ENCODE measurements at places on chromosomes 12 and 14.

DNA sequence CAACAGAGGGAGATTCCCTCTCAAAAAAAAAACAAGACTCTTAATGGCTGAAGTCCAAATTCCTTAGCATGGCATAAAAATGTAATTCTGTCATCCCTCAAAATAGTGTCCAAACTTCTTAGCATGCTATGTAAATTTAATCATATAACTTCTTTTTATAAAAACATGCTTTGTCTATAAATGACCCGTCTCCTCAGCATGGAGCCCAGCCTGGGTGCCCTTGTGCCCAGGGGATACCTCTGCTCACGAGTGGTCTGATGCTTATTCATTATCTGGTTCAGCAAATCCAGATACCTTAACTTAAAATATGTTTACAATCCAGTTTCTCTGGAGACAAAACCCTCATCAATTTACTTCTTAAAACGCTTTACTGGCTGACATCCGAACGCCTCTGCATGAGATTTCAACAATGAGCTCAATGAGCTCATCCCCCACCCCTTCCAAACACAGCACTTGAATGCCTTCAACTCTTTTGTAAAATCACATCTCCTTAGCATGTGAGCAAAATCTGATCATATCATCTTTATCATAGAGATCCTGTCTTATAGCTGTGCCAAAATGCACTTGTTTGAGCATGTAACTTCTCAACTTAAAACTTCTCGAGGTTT lies 15.7 kb downstream of the RTL1 start:
- no peaks in the 10 kb centered on the region for H3K27me3 ChIP-seq
- no peaks in the 10 kb centered on the region for H3K4me1 ChIP-seq
- H3K27ac ChIP-seq: no peak overlapping the region
- H3K36me3 ChIP-seq: no peaks in the 10 kb centered on the region
- no peak for DNase-seq

DNA sequence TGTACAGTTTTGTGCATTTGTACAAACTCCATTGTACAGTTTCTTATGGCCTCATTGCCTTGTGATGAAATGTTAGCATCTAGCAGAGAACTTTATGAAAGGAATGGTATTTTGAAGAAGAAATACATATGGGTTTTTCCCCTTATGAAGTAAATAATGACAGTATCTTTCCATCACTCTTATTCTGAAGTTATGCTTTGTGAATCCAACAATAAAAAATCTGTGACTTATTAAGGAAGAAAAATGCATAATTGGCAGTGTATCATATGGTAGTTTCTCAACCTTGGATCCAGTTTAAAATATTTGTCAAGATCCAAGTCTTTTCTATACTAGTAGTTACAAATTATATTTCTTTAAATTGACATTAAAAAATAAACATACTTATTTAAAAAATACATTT lies 859.1 kb upstream of the FLRT2 start:
- H3K27ac ChIP-seq: no peak overlapping the region
- no peaks in the 10 kb centered on the region for H3K4me1 ChIP-seq
- H3K27me3 ChIP-seq: no peaks in the 10 kb centered on the region
- no peak for DNase-seq
- no peak overlapping the region for H3K4me3 ChIP-seq

GRCh38 chr14:61335671-61336275 lies 14.4 kb downstream of the PRKCH start:
- DNase-seq: no peak
- no peaks in the 10 kb centered on the region for H3K4me1 ChIP-seq
- no peak overlapping the region for H3K4me3 ChIP-seq
- no peaks in the 10 kb centered on the region for H3K36me3 ChIP-seq

DNA sequence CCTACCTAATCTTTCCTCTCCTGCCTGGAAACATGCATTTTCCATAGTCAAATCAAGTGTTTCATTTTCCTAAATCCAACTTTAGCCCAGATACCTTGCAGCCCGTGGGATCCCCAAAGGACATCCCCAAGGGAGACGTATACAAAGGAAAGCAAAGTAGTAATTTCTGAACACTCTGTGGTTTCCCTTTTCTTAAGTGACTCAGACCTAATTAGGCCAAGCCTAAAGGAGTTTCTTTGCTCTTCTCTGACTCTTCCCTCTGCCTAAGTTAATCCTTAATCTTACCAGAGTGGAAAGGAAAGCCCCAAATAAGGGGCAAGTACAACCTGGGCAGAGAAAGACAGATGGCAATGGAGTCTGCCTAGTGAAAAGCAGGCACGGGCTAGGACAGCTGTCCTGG lies 250.3 kb downstream of the SPTSSA start:
- DNase-seq: no peak

DNA sequence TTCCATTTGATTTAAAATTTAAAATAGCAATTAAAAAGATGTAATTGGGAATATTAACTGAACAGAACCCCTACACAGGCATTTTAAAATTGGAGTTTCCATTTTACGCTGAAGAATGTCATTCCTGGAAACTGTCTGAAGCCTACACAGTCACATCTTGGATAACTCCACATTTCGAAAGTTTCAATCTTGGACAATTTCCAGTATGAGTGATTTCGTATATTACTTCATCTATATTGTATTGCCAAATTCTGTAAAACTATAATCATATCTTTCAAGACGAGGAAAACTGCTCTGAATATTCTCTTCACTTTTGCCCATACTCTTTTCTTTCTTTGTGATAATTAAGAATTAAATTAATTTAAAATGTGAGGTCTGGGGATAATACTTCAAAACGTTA lies 194.2 kb upstream of the ABCD2 start:
- H3K4me1 ChIP-seq: peaks cover 3% of the 10 kb centered on the region
- no peak for DNase-seq
- H3K27ac ChIP-seq: no peak overlapping the region

- H3K27me3 ChIP-seq: peaks cover 42% of the 10 kb centered on the region
- H3K36me3 ChIP-seq: no peaks in the 10 kb centered on the region
- no peak for DNase-seq
- H3K27ac ChIP-seq: no peak overlapping the region
Observed at GRCh38 chr12:89862511-89863445, 154.1 kb upstream of the ATP2B1 start.

DNA sequence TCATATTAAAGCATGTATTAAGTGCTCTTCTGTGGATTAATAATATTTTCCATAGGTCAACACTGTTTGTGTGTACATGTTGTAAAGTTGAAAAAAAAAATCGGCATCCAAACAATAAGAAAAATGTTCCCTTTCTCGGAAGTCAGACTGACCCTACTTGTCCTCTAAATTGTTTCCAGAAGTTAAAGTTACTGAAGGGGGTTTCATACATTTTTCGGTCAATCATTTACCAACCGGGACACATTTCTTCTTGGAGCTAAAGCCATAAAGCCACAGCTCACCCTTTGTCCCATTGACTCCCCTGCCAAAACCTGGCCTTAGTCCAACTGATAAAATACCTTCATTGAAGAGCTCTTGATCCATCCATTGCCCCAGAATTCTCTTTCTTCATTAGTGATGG lies 230.0 kb downstream of the ANO2 start:
- no peak overlapping the region for H3K27ac ChIP-seq
- H3K4me3 ChIP-seq: no peak overlapping the region
- H3K27me3 ChIP-seq: no peaks in the 10 kb centered on the region
- DNase-seq: no peak

DNA sequence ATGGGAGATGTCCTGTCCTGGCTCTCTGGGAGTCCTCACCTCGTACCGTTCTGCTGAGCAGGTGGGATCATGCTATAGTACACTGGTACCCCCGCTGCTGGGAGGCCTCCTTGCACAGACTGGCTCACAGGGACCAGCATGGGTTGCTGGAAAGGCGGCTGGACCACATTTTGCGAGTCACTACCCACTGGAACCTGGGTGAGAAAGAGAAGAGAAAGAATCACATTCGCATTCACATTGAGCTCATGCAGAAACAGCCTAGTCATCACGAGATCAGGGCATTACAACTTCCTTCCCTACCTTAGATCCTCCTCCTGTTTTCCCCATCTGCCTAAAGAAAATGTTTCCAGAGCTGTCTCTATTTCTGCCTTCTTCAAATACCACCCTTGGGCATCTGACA lies 17.3 kb upstream of the STAC3 start:
- H3K4me3 ChIP-seq: no peak overlapping the region
- no peaks in the 10 kb centered on the region for H3K27me3 ChIP-seq
- no peaks in the 10 kb centered on the region for H3K4me1 ChIP-seq

- no peak overlapping the region for H3K4me3 ChIP-seq
- no peak for DNase-seq
- H3K36me3 ChIP-seq: no peaks in the 10 kb centered on the region
Observed at GRCh38 chr12:107541001-107541705, 144.4 kb upstream of the PWP1 start.

GRCh38 chr14:45649051-45649450 lies 396.0 kb upstream of the MIS18BP1 start:
- H3K4me1 ChIP-seq: no peaks in the 10 kb centered on the region
- no peaks in the 10 kb centered on the region for H3K27me3 ChIP-seq
- no peak for DNase-seq
- H3K27ac ChIP-seq: no peak overlapping the region

- H3K27ac ChIP-seq: peak within 1 kb of the TSS; percentile 100
- no peak for DNase-seq
- peaks cover 14% of the 10 kb centered on the region for H3K4me1 ChIP-seq
- peaks cover 41% of the 10 kb centered on the region for H3K36me3 ChIP-seq
- peak within 1 kb of the TSS; percentile 96 for H3K4me3 ChIP-seq
Observed at GRCh38 chr14:69766984-69767368, at the start of gene SRSF5. TSS of gene SRSF5 (plus strand) at chr14:69767142. CDS start at chr14:69768157, 1,015 bp downstream.

DNA sequence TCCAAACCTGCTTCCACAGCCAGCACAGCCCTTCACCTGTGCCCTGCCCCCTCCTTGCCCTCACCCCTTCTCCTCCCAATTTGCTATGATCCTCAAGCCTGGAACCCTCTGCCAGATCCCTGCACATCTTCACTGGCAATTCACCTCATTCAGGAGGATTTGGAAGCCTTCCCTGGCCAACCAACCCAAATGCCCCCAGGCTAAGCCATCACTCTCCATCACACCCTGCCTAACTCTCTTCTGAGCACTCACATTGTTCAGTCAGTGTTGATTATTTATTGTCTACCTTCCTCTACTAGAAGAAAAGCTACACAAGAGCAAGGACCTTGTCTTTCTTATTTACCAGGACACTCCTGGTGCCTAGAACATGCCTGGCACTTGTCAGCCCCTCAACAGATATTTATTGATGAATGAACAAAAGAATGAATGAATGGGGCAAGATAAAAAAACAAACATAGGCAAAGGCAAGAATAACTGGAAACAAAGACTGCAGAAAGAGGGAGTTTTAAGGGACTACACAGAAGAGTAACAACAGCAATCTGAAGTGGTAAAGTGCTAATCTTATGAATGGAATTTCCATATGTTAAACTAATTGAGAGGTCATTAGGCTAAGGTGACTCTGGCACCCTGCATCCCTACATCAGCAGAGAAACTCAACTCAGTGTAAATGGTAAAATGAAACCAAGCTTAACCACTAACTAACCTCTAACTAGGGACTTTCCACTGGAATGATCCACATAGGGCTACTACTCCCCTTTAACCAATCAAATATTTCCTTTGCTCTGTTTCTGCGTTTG lies 33.4 kb downstream of the TMTC1 start:
- DNase-seq: no peak
- H3K27me3 ChIP-seq: no peaks in the 10 kb centered on the region
- no peak overlapping the region for H3K27ac ChIP-seq
- H3K4me1 ChIP-seq: no peaks in the 10 kb centered on the region

DNA sequence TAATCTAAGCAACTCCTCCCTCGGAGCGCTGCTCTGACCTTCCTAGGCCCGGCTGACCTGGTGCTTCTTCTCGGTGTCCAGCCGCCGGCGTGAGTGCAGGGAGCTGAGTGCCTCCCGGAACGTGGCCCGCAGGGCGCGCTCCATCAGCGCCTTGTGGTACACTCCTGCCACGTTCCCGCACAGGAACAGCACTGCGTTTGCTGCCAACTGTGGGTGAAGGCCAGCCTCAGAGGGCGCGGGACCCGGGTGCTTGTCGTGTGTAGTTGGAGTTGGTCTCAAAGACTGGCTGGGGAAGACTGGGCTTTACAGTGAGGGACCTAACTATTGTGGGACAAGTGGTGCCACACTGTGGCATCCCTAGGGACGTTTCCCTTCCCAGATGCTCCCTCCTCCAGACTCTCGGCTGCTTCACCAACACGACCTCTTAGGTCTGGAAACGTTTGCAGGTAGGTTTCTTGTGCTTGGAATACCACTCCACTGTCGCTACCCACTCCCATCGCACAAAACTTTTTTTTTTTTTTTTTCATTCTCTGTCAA lies 3.1 kb downstream of the ADCY4 start:
- H3K27ac ChIP-seq: no peak overlapping the region
- H3K27me3 ChIP-seq: peaks cover 78% of the 10 kb centered on the region
- no peak for DNase-seq
- H3K36me3 ChIP-seq: no peaks in the 10 kb centered on the region
- peaks cover 26% of the 10 kb centered on the region for H3K4me1 ChIP-seq

GRCh38 chr12:50196537-50196936 lies 29.4 kb upstream of the CERS5 start:
- peaks cover 37% of the 10 kb centered on the region for H3K36me3 ChIP-seq
- no peaks in the 10 kb centered on the region for H3K4me1 ChIP-seq
- DNase-seq: no peak
- no peak overlapping the region for H3K27ac ChIP-seq
- no peaks in the 10 kb centered on the region for H3K27me3 ChIP-seq

DNA sequence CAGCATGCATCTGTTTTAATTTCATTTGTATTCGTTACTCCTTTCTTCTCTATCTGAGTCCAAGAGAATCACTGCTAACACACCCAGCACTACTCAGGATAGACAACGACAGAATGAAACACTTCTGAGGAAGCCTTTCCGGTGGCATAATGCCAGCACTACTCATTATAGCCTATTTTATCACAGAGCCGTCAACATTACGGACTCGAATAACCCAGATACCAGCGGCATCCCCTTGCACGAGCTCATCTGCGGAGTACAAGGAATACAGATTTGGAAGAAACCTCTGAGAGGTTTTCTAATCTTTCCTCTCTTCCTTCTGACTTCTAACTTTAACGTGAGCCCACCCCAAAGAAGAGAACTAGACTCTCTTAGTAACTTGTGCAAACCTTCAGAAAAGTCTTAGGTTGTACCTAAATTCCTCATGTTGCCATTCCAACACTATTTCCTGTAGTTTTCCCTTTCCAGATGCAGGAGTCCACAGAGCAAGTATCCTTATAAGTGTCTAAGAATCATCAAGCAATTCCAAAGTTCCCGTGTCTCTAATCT lies 248.1 kb downstream of the APAF1 start:
- H3K4me3 ChIP-seq: peak overlapping the region; percentile 68
- peaks cover 58% of the 10 kb centered on the region for H3K27me3 ChIP-seq
- H3K36me3 ChIP-seq: no peaks in the 10 kb centered on the region

All from GM23338 (cell line).